ENCODE measurements at places on chromosomes 16 and 17.

DNA sequence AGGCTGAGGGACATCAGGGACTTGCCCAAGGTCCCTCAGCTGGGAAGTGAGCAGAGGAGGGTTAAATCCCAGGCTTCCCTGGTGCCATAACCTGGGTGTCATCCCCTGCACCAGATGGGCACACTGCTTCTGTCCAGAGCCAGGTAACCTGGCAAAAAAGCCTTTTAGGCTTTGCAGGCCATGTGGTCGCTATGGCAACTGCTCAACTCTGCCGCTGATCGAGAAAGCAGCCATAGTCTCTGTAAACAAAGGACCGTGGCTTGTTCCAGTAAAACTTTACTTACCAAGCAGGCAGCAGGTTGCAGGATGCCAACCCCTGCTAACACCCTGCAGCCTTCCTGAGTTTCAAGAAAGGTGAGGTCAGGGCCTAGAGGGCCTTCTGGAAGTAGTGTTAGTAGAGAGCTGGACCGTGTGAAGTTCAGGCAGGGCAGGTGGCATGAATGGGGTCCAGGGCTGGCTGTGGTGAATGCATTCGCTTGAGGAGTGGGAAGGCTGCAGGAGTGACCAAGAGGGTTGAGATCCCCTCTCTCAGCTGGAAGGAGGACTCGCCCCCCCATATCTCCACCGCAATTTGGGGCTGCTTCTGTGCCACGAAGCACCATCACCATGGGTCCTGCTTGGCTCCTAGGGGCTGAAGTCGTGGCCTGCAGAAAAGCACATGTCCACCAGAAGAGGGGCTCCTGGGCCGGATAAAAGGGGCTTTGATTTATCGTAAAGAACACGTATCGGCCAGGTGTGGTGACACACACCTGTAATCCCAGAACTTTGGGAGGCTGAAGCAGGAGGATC, 91.3 kb downstream of the SOCS1 start:
- DNase-seq, result no peak

- no peak for DNase-seq
These were observed 158.4 kb downstream of the CCDC182 start for GRCh38 chr17:57586742-57587141.

DNA sequence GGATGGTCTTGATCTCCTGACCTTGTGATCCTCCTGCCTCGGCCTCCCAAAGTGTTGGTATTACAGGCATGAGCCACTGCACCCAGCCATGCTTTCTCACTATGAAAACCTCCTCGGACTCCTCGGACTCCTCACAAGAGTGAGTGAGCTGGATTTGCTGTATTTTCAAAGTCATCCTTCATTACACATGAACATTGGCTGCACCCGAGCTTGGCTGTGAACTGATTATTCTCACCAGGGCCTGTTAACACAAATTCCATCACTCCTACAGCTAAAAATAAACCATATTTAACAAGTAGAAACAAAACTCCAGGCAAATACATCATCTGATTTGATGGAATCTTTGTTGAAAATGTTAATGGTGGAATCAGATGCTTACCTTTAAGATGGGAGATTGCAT, 50.3 kb downstream of the PITPNC1 start:
- no peak for DNase-seq

DNA sequence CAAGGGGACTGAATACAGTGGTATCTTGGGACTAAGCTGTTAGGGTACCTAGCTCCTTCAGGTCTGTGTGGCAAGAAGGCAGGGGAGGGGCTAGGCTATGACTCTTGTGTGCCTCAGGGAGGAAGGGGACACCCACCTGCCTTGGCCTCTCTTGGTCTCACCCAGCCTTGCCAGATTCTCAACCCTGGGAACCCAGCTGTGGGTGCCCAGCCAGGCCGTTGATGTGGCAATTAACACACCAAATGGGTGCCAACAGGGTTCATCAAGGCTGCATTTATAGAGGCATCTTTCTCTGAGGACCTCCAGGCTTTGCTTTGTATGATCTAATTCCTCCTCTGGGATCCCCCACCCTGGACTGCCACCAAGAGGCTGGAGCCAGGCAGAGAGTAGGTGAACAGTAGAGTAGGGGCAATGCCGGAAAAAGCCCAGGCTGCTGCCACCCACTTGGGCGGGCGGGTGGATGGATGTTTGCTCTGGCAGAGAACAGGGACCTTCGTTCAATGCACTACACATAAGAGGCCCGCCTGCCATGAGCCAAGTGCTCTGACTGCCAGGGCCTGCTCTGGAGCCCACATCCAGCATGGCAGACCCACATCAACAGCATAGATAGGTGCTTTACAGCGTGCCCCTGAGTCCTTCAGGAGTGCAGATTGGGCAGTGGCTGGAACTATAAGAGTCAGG, 3.2 kb upstream of the ASB16 start:
- DNase-seq, result no peak

DNA sequence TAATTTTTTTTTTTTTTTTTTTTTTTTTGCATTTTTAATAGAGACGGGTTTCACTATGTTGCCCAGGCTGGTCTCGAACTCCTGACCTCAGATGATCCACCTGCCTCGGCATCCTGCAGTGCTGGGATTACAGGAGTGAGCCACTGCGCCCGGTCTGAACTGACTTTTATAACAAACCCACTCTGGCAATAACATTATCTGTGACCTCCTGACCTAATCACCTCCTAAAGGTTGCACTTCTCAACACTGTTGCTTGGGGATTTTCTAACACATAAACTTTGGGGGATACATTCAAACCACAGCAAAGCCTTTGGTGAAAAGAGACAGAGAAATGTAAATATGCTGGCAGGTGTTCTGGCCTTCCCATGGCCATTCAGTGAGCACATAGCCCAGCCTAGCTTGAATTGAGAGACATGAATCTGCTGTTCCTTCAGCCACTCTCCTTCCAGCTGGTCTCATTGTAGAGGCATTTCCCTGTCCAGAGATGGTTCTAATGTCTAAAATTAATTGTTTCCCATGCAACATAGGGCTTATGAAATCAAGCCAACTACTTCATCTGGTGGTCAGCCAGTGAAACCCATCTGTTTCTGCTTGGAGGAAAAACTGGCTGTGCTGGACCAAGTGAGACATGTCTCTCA, 28.3 kb downstream of the LYRM1 start:
- peak; percentile 8 for DNase-seq

DNA sequence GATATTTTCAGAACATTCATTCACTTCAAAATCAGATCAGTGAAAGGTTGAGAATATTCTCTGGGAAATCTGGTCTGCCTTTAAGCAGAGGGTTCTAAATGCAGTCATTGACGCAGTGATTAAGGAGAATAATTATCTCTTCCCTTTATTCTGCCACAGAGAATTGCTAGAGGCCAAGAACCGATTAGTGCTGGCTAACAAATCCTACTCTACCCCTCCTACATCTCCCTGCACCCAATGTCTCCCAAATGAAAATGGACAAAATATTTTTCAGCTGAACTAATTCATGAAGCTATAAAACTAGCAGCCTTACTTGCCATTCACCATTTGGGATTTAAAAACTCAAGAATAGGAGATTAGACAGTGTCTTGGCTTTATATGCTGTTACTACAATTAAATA, 185.5 kb upstream of the SOX9 start:
- no peak for DNase-seq

DNA sequence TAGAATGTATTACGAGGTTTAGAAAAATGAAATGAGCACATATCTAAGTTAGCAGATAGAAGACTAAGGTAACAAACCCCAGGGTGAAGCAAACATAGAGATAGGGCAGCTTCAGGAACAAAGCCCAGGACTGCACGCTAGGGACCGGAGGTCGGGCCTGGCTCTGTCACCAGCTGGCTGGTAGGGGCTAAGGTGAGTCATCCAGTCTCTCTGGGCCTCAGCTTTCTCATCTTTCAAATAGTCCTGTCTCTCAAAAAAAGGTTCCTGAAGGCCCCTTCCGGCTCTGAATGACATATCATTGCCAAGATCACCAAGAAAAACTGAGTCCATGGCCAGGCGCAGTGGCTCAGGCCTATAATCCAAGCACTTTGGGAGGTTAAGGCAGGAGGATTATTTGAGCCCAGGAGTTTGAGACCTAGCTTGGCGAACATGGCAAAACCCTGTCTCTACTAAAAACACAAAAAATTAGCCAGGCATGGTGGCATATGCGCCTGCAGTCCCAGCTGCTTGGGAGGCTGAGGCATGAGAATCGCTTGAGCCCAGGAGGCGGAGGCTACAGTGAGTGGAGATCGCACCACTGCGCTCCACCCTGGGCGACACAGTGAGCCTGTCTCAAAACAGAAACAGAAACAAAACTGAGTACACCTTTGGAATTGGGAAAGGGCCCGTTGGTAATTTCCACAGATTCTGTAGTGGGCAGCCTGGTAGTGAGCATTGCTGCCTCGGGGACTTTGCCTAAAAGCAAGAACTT, 26.0 kb downstream of the PKD1L3 start:
- DNase-seq, result no peak

DNA sequence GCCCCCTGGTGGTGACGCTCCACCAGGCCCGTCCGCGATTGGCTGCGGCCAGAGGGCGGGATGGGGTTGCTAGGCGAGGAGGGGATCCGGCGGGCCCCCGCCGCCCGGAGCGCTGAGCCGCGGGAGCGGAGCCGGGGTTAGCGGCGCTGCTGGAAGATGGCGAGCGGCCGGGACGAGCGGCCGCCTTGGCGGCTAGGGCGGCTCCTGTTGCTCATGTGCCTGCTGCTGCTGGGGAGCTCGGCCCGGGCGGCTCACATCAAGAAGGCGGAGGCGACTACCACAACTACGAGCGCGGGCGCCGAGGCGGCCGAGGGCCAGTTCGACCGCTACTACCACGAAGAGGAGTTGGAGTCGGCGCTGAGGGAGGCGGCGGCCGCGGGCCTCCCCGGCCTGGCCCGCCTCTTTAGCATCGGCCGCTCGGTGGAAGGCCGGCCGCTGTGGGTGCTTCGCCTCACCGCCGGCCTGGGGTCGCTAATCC, at the start of gene CPD:
Gene CPD (plus strand): TSS at position 103 of the 478 bp plus-strand sequence. CDS start 54 bp downstream, at position 157.
- peak; percentile 89 for DNase-seq

- DNase-seq, result no peak
These were observed 925 bp downstream of the ZNF689 start for GRCh38 chr16:30609002-30609925.

DNA sequence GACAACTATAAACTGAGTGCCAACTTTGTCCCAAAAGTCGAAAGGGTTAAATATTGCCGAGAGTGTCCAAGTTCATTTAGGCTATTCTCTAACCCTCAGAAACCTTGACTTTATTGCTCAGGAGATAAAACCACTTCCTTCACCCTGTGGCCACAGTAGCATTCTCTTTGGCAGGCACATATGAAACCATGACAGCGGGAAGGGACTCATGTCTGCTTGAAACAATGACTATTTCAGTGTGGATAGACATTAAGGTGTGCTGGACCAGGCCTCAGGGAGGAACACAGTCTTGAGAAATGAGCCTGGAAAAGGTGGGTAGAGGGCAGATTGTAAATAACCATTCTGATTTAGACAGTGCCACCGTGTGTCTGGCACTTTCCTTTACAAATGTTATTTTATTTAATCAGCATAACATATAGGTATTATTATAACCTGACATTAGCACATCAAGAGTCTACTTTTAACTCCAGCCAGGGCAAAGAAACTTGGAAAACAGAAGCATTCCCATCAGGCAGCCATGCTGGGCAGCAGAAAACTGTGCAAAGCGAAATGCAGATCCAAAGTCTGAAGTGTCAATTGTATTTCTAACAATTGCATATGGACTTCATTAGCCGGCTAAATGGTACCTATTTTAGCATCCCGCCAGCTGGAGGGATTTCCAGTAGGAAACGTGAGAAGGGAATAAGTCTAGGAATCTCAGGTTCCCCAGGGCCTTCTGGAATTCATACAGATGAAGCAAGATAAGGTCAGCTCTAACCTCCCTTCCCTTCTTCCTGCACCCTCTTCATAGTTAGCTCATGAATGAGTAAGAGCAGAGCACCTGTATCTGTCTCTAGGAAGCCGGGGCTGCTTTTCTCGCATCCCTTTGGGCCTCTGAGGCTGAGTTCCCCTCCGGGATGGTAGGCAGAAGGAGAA, 212.8 kb upstream of the ELAC2 start:
- peak; percentile 57 for DNase-seq

DNA sequence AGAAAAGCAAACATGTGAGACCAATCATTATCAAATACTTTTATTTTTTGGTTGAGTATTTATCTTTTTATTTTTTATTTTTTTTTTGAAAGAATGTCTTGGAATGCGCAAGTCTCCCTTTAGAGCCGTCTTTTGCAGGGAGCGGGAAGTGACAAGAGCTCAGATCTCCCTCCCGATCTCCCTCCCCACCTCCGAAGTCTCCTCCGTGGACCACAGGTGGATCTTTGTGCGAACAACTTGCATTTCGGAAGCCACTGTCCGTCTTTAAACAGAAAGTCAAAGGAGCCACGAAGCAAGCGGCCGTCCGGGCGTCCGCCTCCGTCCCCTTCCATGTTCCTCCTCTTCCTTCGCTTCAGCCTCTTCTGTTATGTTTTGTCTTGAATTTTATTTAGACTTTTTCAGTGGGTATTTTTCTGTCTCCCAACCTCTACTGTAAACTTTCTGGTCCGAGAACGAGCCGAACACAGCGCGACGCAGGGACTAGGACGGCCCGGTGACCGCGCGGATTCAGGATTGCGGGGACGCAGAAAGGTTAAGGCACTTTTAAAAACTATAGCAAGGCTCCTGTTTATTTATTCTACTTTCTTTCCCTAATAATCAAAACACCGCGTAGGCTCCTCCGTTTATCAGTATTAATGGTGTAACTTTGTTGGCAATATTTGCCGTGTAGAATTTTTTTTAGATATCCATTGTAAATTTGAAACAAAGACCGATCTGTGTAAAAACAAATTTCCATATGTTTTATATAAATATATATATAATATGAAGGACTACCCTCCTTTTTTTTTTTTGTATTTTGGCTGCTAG, 3.3 kb downstream of the FOXF1 start:
- DNase-seq, result no peak

- no peak for DNase-seq
These were observed 345.4 kb downstream of the SOX9 start for GRCh38 chr17:72466199-72466598.

- no peak for DNase-seq
These were observed 3.7 kb upstream of the CBX8 start for GRCh38 chr17:79800325-79801155.

- DNase-seq, result no peak
These were observed 10.1 kb downstream of the UBFD1 start for GRCh38 chr16:23567602-23568001.

GRCh38 chr16:82741073-82741615, 114.4 kb downstream of the CDH13 start:
- peak; percentile 34 for DNase-seq

- peak; percentile 23 for DNase-seq
These were observed 281.3 kb upstream of the TNRC6C start for GRCh38 chr17:77677211-77677610.

DNA sequence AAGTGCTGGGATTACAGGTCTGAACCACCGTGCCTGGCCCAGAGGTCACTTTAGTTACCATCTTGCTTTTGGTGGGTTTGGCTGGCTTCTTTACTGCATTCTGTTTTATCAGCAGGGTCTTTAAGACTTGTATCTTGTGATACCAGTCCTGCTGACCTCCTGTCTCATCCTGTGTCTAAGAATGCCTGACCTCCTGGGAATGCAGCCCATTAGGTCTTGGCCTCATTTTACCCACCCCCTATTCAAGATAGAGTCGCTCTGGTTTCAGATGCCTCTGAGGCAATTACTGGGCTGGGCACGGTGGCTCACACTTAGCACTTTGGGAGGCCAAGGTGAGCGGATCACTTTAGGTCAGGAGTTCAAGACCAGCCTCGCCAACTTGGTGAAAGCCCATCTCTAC, 63.8 kb downstream of the MFSD11 start:
- no peak for DNase-seq

GRCh38 chr17:66647391-66647983, 187.4 kb upstream of the CACNG5 start:
- DNase-seq, result peak; percentile 31
